Adrenal gland (tissue), 19 donors: ENCODE measurements at places on chromosomes 1 and 21.

DNA sequence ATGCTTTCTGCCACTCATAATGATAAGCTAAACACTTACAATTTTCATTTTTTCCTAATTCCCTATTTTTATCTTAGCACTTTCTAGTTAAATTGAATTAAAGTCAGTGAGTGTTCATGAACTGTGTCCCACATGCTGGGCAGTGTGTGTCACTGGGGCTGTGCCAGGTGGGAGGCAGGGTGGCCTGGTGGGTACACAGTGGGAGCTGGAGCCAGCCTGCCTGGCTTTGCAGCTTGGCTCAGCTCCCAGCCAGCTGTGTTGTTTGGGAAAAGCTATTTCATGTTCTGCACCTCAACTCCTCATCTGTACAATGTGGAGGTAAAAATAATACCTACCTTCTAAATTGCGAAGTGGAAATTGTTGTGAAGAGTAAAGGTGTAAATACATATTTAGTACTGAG is 238.4 kb downstream of the PLA2G4A start:
- no peaks in the 10 kb centered on the region for H3K27me3 ChIP-seq
- no peaks in the 10 kb centered on the region for H3K4me1 ChIP-seq
- no peak overlapping the region for H3K27ac ChIP-seq
- no peaks in the 10 kb centered on the region for H3K36me3 ChIP-seq
- DNase-seq = no peak

- no peaks in the 10 kb centered on the region for H3K27me3 ChIP-seq
- no peaks in the 10 kb centered on the region for H3K36me3 ChIP-seq
- H3K27ac ChIP-seq = no peak overlapping the region
- no peak overlapping the region for H3K4me3 ChIP-seq
Observed at GRCh38 chr1:242146652-242147051, 147.8 kb upstream of the MAP1LC3C start.

GRCh38 chr1:153532181-153532580 is 3.6 kb downstream of the S100A6 start:
- no peaks in the 10 kb centered on the region for H3K36me3 ChIP-seq
- no peak overlapping the region for H3K4me3 ChIP-seq

DNA sequence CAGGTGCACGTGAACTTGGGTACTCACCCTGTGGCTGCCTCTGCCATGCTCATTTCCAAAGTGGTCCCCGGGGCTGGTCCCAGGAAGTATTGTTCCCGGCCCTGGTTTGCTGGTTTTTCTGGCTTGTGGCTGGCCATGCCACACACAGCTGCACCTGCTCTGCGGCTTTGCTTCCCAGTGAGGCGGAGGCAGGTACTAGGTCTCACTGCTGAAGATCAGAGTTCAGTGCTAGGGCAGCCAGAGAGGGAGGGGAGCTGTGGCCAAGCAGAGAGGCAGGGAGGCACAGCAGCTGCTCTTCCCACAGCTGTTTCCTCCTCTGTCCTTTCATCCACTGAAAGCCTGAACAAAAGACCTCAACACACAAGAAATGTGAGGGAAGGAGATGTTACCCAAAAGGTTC is 30.5 kb downstream of the ENO1 start:
- no peak overlapping the region for H3K4me3 ChIP-seq
- no peak overlapping the region for H3K27ac ChIP-seq
- H3K4me1 ChIP-seq = no peaks in the 10 kb centered on the region
- no peak for DNase-seq
- no peaks in the 10 kb centered on the region for H3K27me3 ChIP-seq

DNA sequence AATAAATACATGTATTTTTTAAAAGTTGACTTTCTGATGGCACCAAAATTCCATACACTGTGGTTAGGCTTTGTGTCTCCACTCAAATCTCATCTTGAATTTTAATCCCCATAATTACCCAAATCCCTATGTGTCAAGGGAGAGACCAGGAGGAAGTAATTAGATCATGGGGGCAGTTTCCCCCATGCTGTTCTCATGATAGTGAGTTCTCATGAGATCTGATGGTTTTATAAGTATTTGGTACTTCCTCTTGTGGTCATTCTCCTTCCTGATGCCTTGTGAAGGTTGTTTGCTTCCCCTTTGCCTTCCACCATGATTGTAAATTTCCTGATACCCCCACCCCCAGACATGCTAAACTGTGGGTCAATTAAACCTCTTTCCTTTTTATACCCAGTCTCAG is 1218.4 kb upstream of the PRMT6 start:
- no peak overlapping the region for H3K4me3 ChIP-seq
- no peak overlapping the region for H3K27ac ChIP-seq
- no peaks in the 10 kb centered on the region for H3K4me1 ChIP-seq
- DNase-seq = no peak
- H3K36me3 ChIP-seq = no peaks in the 10 kb centered on the region

DNA sequence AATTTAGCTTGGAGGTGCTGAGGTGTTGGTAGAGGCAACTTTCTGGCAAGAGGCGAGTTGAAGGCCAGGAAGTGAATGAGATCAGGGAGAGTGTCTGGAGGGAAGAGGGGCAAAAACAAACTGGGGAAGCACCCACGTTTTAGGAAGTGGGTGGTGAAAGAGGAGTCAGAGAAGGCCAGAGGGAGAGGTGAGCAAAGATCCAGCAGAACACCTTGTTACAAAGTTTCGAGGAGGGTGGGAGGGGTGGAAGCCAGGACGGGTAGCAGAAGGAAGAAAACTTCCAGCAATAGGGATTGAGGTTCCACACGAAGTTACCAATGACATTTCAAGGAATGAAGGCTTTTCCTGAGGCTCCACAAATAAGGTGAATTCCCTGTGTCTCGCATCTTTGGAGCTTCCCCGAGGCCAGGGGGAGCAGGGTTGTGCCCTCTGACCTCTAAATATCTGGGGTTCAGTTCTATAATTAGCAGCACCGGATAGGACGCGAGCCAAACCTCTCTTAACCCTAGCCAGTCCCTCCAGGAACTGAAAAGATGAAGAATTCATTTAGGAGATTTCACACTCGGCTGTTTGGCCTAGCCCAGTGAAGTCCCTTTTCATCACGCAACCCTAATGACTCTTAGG is 578 bp upstream of the SESN2 start:
- H3K27me3 ChIP-seq = no peaks in the 10 kb centered on the region
- peaks cover 14% of the 10 kb centered on the region for H3K4me1 ChIP-seq
- no peak overlapping the region for H3K27ac ChIP-seq
- H3K4me3 ChIP-seq = peak overlapping the region; percentile 73
- no peak for DNase-seq
